Activated naive CD8-positive, alpha-beta T cell treated with anti-CD3 and anti-CD28 coated beads for 36 hours (primary cell): ENCODE measurements at places on chromosomes 3 and 15. TPM values are rescaled to one million over a fixed set of nuclear protein-coding genes. Genes with fewer than 3 reads are reported as not detected.

DNA sequence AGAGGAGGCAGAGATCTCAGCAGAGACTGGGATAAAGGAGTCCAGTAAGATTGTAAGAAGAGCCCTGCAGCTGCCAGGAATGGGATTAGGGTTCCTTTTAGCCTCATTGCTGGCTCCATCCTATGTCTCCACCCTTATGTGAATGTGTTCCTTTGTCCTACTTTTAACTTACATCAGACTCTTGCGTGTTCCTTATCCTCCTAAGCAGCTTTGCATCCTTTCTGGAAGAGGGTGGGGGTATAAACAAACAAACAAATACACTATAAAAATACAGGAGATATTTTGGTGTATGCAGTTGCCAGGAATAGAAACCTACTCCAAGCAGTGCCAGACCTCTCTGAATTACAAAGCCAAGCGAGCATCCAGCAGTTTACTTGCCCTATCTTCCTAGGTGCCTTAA is 194.7 kb downstream of the ADAMTS9 start:
- H3K36me3 ChIP-seq = no peaks in the 10 kb centered on the region
- H3K4me1 ChIP-seq = no peaks in the 10 kb centered on the region
- H3K27me3 ChIP-seq = peaks cover 58% of the 10 kb centered on the region
- H3K27ac ChIP-seq = no peak overlapping the region

GRCh38 chr3:29169451-29169850 is 111.4 kb upstream of the RBMS3 start:
- no peak overlapping the region for H3K4me3 ChIP-seq
- H3K4me1 ChIP-seq = peaks cover 12% of the 10 kb centered on the region
- H3K27ac ChIP-seq = no peak overlapping the region
- no peak for DNase-seq
- H3K36me3 ChIP-seq = peaks cover 4% of the 10 kb centered on the region

GRCh38 chr15:84955089-84955848 is 26.4 kb upstream of the PDE8A start:
- H3K27ac ChIP-seq = no peak overlapping the region
- DNase-seq = peak; percentile 16
- H3K4me3 ChIP-seq = no peak overlapping the region
- H3K36me3 ChIP-seq = no peaks in the 10 kb centered on the region

DNA sequence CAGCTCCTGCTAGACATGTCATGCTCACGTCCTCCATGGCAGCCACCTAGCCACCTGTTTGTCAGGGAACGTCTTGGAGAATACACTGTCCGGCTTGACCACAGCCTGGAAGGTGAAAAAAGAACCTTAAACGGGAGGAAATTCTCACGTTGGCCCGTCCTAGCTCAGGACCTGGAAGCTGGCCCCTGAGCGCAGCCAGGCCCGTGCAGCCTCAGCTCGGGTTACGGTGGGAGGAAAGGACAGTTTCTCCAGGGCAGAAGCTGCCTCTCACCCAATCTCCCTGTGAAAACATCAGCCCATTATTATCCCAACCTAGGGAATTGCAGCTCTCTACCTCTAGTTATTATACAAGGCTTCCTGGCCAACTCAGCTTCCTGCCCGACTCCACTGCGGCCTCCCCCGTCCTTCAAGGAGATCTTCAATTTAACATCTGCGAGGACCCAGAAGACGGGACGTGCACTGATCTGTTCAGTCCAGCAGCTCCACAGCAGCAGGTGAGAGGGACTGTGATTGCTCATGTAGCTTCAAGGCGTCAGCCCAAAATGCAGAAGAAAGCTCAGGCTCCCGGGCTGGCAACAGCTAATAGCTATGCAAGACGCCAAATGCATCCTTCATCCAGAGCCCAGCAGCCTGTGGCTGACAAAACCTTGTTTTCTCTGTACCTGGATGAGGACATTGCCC is 84.7 kb downstream of the ADAMTS17 start:
- no peaks in the 10 kb centered on the region for H3K27me3 ChIP-seq
- no peak overlapping the region for H3K27ac ChIP-seq
- H3K4me3 ChIP-seq = no peak overlapping the region
- H3K4me1 ChIP-seq = peaks cover 4% of the 10 kb centered on the region

- H3K27me3 ChIP-seq = peaks cover 12% of the 10 kb centered on the region
- no peak for DNase-seq
- H3K36me3 ChIP-seq = no peaks in the 10 kb centered on the region
- H3K27ac ChIP-seq = no peak overlapping the region
- no peaks in the 10 kb centered on the region for H3K4me1 ChIP-seq
Measured at GRCh38 chr15:78390826-78391225, 47.2 kb upstream of the IREB2 start.

The OR5H14 gene
- not detected for total RNA-seq

The GOLGA6L1 gene
- total RNA-seq = not detected
